ENCODE measurements at places on chromosomes 7 and 10.
A peak's percentile ranks its signal among the peaks of the same experiment; 100 is the strongest.

DNA sequence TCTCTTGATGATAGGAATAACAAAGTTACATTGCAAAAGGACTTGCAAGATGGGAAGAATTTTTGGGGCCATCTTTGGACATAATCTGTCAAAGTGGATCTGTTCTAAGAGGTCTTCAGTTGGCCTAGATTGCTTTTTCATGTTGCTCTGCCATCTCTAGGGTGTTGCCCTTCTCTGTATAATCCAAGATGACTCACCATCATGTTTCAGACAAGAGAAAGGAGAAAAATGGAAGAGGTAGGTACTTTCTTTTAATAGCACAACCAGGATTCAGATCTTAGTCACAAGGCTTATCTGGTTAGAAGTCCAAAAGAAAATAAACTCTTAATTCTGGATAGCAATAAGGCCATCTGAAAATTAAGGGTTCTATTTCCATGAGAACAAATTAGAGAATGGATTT lies 38.7 kb upstream of the FOXP2 start:
- no peak for DNase-seq

GRCh38 chr7:80369321-80369720 lies 142.5 kb downstream of the GNAT3 start:
- DNase-seq: no peak

GRCh38 chr7:127765150-127765549 lies 113.2 kb downstream of the SND1 start:
- no peak for DNase-seq

GRCh38 chr7:152956006-152956405 lies 196.5 kb downstream of the ACTR3B start:
- DNase-seq: no peak

DNA sequence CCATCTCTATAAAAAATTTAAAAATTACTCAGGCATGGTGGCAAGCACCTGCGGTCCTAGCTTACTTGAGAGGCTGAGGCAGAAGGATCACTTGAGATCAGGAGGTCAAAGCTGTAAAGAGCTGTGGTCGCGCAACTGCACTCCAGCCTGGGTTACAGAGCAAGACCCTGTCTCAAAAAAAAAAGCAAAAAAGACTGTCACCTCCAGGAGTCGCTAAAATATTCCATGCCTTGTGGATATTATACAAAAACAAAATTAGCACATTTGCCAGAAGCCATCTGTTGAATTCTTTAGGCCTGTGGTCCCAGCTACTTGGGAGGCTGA lies 87.0 kb upstream of the SDK1 start:
- no peak for DNase-seq

- DNase-seq: no peak
These were observed 229.3 kb downstream of the DNAJB6 start for GRCh38 chr7:157565981-157566630.

GRCh38 chr7:376306-377079 lies 86.5 kb downstream of the FOXL3 start:
- DNase-seq: no peak

DNA sequence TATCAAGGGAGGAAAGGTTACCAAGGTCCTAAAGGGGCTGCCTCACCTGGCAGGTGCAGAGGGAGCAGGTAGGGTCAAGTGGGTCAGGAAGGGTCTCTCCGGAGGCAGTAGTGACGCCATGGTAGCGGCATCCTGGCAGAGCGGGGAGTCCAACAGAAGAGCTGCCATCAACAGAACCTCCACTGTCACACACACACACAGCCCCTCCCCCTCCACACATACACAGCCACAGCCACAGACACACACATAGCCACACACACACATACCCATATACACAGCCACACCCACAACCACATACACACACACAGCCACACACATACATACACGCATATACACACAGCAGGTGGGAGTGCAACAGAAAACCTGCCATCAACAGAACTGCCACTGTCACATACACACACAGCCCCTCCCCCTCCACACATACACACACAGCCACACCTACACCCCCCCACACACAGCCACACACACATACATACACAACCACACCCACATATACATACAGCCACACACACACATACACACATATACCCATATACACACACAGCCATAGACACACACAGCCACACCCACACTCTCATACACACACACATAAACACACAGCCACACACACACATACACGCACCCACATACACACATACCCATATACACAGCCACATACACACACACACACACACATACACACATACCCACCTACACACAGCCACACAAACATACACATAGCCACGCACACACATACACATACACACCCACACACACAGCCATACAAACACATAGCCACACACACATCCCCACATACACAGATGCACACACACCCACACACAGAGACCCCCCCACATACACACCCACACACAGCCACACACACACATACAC lies 23.1 kb downstream of the KCP start:
- DNase-seq: no peak

- DNase-seq: peak; percentile 38
These were observed 181.3 kb downstream of the MAGI2 start for GRCh38 chr7:79272066-79272669.

DNA sequence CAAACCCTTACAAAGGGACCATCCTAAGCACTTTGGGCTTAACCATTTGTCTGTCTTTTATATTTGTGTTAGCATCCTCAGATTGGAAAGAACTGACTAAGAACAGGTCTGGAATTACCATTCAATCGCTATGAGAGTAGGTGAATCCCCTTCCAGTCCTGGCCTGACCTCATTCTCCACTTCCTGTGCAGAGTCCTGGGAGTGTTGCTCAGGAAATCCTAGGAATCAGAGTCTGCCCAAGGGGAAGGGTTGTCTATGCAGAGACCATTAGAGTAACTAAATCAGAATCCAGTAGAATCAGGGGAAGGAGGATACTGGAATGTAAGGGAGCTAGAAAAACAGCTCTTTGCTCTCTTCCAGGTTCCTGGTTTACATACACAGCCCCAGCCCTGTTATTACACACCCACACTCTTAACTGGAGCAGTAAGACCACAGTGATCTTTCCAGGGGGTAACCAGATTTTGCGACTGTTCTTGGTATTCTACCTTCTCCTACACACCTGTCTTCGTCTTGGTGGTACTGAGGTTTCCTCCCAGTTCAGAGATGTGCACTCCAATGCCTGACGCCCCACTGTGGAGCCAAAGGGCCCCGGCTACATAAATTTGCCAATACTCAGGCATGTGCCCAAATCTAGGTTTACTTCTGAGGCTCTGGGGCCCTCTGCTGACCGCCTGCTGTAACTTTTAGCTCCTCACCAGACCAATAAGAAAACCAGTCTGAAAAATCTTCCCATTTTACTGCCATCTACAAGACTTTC lies 103.7 kb downstream of the RNF216 start:
- DNase-seq: peak; percentile 73

- DNase-seq: no peak
These were observed 157.1 kb downstream of the GATA3 start for GRCh38 chr10:8211631-8212030.

DNA sequence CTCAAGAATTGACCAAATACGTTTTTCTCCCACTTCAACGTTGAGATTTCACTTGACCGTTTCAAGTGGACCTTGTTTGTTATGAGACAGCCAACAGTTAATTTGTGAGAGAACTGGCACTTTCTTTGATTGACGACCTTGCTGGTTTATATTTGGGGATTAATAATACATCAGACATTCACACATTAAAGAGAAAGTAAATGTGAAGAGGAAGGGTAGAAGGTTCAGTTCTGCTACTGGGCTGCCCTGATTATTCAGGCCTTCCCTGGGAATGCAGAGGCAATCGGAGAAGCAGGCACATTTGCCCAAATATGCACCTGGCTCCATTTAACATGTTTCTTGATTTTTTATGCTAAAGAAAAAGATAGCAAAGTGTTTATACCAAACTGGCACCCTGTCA lies 114.1 kb downstream of the POU6F2 start:
- no peak for DNase-seq

GRCh38 chr10:122503012-122503411 lies 41.7 kb downstream of the HTRA1 start:
- no peak for DNase-seq

GRCh38 chr10:49398000-49398861 lies 2.3 kb upstream of the DRGX start:
- DNase-seq: peak; percentile 84

DNA sequence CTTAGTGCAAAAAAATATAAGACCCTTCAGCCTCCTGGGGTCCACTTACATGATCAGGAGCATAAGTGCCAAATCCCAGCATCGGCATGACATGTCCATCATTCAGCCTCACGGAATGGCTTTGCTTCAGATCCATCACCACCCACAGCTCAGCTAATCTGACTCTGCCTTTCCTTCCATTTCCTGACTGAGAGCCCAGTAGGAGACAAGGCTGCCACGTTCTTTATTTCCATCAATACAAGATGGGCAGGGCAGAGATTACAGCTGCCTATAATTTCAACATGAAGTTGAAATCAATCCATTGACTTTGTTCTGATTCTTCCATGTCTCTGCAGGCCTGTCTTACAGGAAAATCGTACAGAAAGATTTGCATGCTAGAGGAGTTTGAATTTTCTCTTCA lies 76.4 kb upstream of the UCN3 start:
- DNase-seq: no peak

DNA sequence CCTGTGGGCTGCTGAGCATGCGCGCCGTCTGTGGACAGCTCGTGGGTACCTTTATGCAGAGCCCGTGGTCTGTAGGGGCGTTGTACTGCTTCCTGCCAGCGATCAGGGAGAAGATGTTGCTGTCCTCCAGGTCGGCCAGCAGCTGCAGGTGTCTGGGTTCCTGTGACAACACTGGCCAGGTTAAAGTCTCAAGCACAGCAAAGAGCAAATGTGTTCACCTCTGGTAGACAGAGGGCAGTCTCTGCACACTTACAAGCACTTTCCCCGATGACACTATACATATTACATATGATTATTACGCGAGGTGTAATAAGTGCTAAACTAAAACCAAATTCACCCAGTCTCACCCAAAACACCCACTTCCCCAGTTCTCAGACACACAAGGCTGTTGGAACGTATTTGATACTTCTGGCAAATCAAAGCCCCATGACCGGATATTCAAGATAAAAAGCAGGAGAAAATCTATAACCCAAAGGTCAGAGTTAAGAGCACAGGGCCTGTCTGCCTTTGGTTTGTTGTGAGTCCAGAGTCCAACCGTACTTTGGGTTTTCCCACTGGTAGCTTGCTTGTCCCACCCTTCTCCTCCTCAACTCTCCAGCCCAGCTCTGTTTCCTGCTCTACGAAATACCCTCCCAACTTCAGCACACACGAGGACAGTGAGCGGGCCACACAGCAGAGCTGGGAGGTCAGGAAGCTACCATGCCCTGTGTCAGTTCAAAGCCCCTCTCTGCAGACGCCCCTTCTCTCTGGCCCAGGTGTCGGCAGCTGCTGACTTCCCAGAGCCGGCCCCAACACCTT lies 49.7 kb upstream of the DDC start:
- no peak for DNase-seq

- no peak for DNase-seq
These were observed 21.6 kb upstream of the FAM20C start for GRCh38 chr7:170551-171363.

- no peak for DNase-seq
These were observed 187.0 kb upstream of the CCDC6 start for GRCh38 chr10:60093317-60093716.

GRCh38 chr10:132616170-132616995 lies 78.8 kb downstream of the INPP5A start:
- DNase-seq: no peak

DNA sequence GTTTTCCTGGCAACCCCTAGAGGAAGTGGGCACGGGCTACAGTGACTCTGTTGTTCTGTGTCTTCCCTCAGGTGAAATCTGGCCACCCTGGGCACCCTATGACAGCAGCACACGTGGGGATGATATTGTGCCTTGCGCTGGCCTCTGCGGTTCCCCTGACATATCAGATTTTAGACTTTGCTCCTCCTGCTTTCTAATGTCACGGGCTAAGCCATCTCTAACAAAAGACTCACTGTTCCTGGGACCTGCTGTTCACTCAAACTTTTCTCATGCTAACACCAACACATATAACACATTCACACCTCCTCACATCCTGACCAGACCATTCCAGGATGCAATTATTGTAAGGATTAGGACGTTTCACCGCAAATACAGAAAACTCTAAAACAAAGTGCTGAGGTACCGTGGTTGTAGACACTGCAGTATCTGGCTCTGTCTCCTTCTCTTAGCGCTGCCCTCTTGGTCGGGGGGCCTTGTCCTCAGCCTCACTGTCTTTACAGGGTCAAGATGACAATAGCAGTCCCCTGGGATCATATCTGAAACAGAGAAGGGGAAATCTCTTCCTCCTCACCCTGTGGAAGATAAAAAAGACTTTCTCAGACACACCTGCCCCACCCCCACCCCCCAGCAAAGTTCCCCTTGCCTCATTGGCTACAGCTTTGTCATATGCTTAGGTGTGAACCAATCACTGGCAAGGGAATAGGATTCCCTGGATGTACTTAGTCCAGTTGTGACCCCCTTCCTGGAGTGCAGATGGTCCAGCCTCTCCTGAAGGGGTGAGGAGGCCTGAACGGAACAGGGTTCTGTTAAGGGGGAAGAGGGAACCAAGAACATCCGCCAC lies 14.1 kb downstream of the CHN2 start:
- DNase-seq: no peak

- DNase-seq: no peak
These were observed 92.0 kb downstream of the ZFAND4 start for GRCh38 chr10:45580371-45581215.

- no peak for DNase-seq
These were observed 4.5 kb upstream of the DRGX start for GRCh38 chr10:49400365-49400764.

DNA sequence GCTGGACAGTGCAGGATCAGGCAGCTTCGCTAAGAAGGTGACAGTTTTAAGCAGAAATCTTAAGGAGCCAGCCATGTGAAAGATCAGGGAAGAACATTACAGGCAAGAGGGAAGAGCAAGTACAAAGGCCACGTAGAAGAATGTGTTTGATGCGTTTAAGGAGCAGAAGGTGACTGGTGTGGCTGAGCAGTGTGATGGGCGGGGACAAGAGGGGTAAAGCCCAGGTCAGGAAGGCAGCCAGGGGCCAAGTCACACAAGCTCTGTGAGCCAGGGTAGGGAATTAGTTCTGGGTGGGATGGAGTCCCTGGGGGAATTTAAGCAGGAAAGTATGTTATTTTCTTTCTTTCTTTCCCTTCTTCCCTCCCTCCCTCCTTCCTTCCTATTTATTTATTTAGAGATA lies 166.9 kb downstream of the SH3PXD2A start:
- DNase-seq: no peak

DNA sequence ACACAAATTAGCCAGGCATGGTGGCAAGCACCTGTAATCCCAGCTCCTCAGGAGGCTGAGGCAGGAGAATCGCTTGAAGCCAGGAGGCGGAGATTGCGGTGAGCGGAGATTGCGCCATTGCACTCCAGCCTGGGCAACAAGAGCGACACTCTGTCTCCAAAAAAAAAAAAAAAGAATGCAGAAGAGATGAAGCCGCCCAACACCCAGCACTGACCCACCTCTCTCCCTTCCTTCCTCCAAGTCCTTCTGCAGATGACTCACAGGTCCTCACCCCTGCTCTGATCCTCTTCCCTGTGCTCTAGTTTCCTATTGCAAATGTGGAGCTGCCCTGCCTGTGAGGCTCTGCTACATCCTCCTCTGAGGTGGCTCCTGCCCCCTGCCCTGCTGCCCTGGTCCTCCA lies 22.0 kb upstream of the OPALIN start:
- DNase-seq: no peak
